ENCODE measurements at places on chromosomes 5 and 9.

DNA sequence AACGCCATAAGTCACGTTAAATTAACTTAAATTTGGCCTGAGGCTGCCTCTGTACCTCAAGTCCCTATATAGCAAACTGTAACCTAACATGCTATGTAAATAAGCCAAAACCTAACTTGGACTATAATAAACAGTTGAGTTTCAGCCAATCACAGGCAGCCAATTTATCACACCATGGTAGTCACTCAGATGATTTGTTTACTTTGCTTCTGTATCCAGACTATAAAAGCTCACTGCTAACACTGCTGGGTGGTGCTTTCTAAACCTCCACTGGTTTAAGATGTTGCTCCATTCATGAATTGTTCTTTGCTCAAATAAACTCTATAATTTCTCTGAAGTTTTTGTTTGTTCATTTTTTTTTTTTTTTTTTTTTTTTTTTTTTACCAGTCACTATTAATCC is 62.8 kb downstream of the TRPM3 start:
- DNase-seq = no peak

DNA sequence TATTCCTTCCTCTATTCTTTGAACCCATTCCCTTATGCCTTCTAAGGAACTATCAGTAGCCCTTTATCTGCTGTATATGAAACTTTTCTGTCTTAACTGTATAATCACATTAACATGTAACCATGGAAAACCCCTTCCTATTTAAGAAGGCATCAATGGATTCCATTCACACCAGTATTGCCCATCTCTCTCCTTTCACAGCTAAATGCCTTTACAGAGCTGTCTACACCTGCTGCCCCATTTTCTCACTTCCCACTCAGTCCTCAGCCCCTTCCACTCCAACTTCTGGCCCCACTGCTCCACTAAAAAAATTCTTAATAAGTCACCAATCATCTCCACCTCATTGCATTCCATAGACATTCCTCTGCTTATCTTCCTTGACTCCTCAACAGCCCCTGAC is 50.8 kb downstream of the SEC61B start:
- DNase-seq = no peak

DNA sequence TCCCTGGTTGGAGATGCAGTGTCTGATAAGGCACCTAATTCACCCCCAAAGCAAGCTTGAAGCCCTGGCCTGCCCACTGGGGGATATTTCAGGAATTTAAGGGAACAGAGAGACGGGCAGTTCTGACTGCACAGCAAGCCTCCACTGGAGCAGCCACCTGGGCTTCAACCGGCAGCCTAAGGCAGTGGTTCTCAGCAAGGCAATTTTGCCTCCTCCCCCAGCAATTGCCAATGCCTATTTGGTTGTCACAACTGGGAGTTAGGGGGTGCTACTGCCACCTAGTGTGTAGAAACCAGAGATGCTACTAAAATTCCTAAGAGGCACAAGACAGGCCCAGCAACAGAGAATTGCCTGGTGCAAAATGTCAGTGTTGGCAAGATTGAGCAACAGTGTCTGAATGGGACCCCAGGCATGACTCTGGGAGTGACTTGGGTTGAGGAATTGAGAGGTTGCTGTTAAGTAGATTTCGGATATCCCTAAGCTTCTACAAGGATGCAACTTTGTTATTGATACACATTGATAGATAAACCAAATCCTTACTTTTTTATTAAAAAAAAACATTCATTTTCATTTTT is 58.7 kb upstream of the CTSL start:
- no peak for DNase-seq

DNA sequence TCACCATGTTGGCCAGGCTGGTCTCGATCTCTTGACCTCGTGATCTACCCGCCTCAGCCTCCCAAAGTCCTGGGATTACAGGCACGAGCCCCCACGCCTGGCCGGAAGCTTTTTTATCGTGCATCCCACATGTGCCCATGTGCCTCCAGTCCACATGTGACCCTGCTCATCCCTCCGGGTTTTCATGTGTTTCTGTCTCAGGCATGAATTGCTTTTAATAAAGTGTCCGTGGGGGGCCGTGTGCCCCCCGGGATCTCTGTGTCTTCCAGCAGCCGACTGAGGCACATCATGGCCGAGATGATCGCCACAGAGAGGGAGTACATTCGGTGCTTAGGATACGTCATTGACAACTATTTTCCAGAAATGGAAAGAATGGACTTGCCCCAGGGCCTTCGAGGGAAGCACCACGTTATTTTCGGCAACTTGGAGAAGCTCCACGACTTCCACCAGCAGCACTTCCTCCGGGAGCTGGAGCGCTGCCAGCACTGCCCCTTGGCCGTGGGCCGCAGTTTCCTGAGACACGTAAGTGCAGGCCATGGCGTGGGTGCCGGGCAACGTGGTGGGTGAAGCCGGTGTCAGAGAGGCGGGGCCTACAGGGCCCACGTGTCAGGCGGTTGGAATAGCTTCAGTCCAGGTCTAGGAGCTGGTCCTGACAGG is 22.1 kb upstream of the LRRC14B start:
- DNase-seq = no peak

- DNase-seq = no peak
Observed at GRCh38 chr9:37706290-37706689, 47.3 kb upstream of the TRMT10B start.

DNA sequence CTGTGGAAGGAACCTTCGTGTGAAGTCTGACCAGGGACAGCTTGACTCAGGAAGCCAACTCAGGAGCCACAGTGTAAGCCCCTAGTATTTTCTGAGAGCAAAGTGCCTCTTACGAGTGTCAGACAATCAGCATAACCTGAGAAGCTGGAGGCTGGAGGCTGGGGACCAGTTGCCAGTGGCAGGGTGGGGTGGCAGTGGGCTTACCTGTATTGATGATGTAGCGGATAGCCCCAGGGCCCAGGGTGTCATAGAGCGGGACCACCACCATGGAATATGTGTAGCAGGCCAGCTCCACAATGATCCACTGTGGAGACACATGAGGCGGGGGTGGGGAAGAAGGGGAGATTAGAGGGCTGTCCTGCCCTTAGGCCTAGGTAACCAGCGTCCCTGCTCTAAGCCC is 22.9 kb downstream of the ACSL6 start:
- DNase-seq = no peak

DNA sequence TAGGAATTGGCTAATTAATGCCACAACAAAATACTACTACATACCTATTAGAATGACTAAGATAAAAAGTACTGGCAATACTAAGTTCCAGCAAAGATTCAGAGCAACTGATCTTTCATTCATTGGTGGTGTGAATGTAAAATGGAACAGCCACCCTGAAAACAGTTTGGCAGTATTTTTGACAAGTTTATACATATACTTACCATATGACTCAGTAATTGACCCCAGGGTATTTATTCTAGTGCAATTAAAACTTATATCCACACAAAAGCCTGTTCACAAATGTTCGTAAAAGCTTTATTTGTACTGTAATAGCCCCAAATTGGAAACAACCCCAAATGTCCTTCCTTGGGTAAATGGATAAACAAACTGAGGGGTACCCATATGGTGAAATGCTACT is 270.8 kb upstream of the ACTBL2 start:
- DNase-seq = no peak

DNA sequence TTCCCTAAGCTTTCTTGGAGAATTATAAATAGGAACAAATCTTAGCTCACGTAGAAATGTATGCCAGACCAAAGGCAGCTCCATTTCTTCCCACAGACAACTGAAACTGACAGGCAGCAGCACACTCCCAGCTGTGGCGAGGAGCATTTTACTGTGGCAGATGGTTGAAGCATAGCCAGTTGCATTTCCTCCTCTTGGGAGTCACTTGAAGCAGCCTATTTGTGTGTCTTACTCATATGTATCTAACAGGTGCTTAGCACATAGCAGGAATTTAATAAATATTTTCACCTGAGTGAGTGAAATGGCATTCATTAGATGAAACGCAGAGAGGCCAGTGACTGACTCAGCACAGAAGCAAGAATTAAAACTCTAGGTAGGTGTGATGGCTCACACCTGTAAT is 12.3 kb upstream of the MTMR12 start:
- no peak for DNase-seq

DNA sequence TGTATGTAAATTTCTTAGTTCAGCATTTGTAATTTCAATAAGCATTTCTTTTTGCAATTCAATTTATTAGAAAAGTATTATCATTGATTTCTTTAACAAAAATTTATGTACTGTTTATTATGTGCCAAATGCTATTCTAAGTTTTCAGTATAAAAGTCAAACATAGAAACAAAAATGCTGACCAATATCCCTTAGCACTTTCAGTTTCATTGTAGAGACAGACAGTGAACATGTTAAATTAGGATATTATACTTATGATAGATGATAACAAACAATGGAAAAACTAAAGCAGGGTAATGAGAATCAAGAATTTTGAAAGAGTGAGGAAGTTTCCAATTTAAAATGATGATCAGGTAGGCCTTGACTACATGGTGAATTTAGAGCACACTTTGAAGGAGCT is 1106.0 kb downstream of the TAF11L14 start:
- DNase-seq = no peak

- DNase-seq = peak; percentile 86
Observed at GRCh38 chr9:133149130-133150015, 14.3 kb downstream of the GBGT1 start.

GRCh38 chr9:20407013-20407412 is 215.3 kb downstream of the MLLT3 start:
- DNase-seq = no peak

DNA sequence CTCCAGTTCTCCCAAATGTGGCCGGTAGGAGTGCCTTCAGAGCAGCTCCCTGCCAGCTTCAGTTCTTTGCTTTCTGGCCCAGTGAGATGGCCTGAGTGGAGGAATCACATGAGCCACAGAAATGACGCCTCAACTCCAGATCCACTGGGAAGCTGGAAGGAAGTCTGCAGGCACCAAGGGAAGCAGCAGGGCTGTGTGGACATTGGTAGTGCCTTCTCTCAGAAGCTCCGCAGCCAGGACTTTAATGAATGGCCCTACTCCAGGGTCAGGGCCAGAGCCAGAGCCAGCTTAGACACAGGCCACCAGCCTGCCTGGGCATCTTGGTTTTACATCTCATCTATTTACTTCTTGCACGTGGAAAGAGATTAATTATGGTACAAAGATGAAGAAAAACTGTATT is 12.0 kb upstream of the PSMB7 start:
- DNase-seq = no peak

Data from activated naive CD4-positive, alpha-beta T cell treated with Interleukin-2 at 50 U/mL for 16 hours (primary cell).